ENCODE measurements at places on chromosomes 1 and 21. TPM values are rescaled to one million over a fixed set of nuclear protein-coding genes. Genes with fewer than 3 reads are reported as not detected.
A peak's percentile ranks its signal among the peaks of the same experiment; 100 is the strongest.

The TAS1R3 gene
- not detected for total RNA-seq

The HSPA6 gene
- 4.8 TPM for total RNA-seq

The CELA2B gene
- not detected for total RNA-seq

The CFHR4 gene
- total RNA-seq: not detected

The CCT3 gene
- 507 TPM for total RNA-seq

The VWA1 gene
- total RNA-seq: 15.3 TPM

The PRAMEF9 gene
- not detected for total RNA-seq

The SMIM11 gene
- total RNA-seq: 14.2 TPM

GRCh38 chr1:106268070-106268469 lies 788.4 kb upstream of the PRMT6 start:
- peak; percentile 47 for DNase-seq

- no peak for DNase-seq
Measured at GRCh38 chr1:91476533-91477217, 24.0 kb upstream of the CDC7 start.

DNA sequence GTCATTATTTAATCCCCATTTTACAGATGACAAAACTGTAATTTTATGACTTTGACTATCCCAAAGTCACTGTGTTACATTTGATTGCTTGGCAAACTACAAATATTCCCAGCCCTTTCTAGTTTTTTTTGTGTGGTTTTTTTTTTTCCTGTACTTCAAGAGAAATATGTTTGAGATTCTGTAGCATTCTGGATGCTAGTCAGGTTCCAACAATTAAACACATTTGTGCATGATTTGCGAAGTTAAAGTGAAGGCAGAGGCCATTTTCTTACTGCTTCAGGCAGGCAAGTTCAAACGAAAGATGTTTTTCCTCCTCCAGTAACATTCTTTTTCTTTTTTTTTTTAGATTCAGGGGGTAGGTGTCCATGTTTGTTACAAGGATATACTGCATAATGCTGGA lies 107.9 kb upstream of the SERTAD4 start:
- DNase-seq: no peak

DNA sequence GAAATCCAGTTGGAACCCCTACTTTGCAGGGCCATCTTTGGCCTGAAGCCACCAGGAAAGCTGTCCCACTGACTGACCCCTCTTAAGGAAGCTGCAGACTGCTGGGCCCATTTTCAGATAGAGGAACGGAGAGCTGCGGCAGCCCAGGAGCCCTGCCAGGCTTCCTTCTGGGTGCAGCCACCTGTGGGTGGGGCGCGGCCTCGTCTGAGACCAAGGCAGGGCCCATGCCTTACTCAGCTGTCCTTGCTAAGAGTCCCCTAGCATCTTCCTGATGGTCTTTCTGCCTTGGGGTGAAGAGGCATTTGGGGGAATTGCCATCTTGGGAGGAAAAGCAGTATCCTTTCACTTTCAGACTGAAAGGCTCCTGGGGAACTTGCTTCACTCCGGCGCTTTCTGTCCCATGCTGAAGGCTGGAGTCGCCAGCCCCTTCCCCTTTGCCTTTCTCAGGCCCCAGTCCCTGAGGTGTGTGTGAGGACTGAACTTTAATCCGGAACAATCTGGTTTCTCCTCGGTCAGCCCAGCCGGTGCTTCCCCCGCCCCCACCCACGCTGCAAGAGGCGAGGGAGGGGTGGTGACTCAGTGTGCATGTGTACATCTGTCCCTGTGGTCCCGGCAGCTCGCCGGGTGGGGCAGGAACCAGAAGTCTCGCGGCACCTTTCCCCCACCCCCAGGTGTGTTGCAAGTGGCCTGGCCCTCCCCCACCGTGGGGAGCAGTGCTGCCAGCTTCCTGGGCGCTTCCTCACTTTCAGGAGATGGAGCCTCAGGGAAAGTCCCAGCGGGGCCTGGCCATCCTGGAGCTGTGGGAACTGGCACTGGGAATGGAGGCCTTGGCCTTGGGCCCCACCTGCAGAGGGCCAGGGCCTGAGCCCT lies 5.1 kb downstream of the ZC3H12A start:
- DNase-seq: no peak

GRCh38 chr21:46515109-46515508 lies 56.4 kb downstream of the DIP2A start:
- no peak for DNase-seq

GRCh38 chr1:216919060-216919970 lies 196.1 kb upstream of the ESRRG start:
- DNase-seq: no peak

- DNase-seq: peak; percentile 46
Measured at GRCh38 chr1:161082996-161083747, 6.2 kb downstream of the NECTIN4 start.

GRCh38 chr1:165342587-165342986 lies 13.9 kb downstream of the LMX1A start:
- no peak for DNase-seq

- DNase-seq: no peak
Measured at GRCh38 chr21:29154270-29154669, 23.8 kb downstream of the MAP3K7CL start.

GRCh38 chr1:231776010-231776756 lies 149.6 kb downstream of the DISC1 start:
- DNase-seq: no peak

DNA sequence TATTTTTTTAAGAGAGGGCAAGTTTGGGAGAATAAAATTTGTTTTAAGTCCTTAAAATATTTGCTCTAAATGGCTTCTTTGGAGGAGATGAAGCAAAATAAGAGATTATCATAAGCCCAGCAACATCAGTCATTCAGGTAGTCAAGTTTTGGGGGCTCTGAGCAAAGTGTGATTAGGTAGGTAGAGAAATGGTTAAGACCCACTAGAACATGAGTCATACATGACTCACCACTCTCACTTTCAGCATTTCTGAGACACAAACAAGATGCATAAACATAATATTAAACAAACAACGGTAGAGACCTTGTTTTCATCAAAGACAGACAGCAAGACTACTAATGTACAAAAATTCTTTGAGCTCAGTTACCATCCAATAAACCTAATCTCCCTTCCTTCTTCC lies 272.2 kb downstream of the LMO4 start:
- DNase-seq: no peak

GRCh38 chr21:30245061-30245460 lies 29.2 kb upstream of the CLDN8 start:
- DNase-seq: no peak

- no peak for DNase-seq
Measured at GRCh38 chr1:156691665-156692440, 13.5 kb downstream of the CRABP2 start.

GRCh38 chr1:149986486-149987296 lies 23.8 kb downstream of the OTUD7B start:
- DNase-seq: no peak

DNA sequence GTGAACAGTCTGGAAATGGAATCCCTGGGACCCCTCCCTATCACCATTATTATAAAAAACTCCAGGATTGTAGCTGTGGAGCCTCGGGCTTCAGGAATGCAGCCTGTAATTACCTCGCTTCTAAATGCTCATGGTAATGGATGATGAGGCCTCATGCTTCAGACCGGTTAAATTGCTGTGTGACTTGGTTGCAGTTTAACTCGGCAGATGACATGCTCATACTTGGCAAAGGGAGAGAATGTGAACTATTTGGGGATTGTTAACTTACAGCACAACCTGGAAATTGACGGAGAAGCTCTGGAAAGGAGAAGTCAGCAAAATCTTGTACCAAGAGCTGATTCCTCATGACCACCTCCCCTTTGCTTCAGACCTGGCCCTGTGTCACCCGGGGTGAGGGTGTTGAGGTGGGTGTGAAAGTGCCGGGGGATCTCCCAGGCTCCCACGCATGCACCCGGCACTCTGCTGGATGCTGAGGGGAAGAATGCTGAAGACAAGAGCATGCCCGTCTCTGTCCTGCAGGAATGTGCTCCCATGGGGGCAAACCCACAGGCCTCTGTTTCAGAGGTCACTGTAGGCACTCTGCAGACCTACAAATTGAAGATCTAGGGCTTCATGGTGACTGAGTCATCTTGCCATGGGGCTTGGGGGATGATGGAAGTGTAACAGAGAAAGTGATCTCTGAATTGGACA lies 364.8 kb downstream of the RPS6KC1 start:
- DNase-seq: no peak

DNA sequence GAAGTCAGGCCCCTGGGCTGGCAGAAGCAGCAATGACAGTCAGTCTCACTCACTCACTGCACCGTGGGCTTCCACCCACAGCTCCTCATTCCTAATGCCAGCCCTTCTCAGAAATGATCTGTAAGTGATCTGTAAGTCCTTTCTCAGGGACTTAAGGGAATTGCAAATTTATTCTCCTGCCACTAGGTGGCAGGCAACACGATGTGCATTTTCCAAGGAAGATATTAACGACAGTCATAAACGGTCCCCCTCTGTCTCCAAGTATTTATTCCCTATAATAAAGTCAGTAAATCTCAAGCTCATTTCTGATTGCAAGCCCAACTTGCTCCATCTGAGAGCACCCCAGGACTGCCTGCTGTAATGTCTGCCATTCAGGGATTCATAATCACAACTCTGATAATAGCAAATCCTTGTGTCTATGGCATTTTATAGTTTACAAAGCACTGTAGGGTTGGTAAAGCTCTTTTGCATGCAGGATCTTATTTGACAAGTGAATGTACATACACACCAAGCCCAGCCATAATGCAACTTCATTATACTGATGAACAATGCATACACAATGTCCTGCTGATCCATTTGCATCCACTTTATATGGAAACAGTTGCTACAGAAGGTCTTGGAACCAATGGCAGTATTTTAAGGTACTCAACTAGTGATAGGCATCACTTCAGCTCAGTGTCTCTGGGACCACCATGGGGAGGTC lies 380.5 kb upstream of the CAMK1G start:
- DNase-seq: peak; percentile 73

- DNase-seq: no peak
Measured at GRCh38 chr1:67169496-67169895, 3.2 kb downstream of the IL23R start.

- DNase-seq: peak; percentile 5
Measured at GRCh38 chr1:9058465-9058864, 11.0 kb downstream of the SLC2A5 start.

- no peak for DNase-seq
Measured at GRCh38 chr21:43818685-43819084, 29.3 kb downstream of the RRP1 start.

DNA sequence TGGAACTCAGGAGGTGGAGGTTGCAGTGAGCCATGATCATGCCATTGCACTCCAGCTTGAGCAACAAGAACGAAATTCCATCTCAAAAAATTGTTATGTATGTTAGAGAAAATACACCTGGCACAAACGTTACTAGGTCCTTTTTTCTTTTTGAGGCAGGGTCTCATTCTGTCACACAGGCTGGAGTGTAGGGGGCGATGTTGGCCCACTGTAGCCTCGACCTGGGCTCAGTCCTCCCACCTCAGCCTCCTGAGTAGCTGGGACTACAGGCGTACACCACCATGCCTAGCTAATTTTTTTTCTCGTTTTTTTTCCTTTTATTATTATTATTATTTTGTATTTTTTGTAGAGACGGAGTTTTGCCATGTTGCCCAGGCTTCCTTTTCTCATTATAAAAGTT lies 4.4 kb downstream of the HAX1 start:
- peak; percentile 56 for DNase-seq

DNA sequence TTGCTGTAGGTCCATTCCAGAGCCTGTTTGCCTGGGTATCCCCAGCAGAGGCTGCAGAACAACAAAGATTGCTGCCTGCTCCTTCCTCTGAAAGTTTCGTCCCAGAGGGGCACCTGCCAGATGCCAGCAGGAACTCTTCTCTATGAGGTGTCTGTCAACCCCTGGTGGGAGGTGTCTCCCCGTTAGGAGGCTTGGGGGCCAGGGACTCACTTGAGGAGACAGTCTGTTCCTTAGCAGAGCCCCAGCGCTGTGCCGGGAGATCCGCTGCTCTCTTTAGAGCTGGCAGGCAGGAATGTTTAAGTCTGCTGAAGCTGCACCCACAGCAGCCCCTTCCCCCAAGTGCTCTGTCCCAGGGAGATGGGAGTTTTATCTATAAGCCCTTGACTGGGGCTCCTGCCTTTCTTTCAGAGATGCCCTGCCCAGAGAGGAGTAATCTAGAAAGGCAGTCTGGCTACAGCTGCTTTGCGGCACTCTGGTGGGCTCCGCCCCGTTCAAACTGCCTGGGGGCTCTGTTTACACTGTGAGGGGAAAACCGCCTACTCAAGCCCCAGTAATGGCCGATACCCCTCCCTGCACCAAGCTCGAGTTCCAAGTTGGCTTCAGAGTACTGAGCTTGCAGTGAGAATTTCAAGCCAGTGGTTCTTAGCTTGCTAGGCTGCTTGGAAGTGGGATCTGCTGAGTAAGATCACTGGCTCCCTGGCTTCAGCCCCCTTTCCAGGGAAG lies 8.7 kb upstream of the SLC25A24 start:
- no peak for DNase-seq

Measured in SK-MEL-5 (cell line).